Cardiac fibroblast (primary cell): ENCODE measurements at places on chromosomes 16 and 17.
A peak's percentile ranks its signal among the peaks of the same experiment; 100 is the strongest.

DNA sequence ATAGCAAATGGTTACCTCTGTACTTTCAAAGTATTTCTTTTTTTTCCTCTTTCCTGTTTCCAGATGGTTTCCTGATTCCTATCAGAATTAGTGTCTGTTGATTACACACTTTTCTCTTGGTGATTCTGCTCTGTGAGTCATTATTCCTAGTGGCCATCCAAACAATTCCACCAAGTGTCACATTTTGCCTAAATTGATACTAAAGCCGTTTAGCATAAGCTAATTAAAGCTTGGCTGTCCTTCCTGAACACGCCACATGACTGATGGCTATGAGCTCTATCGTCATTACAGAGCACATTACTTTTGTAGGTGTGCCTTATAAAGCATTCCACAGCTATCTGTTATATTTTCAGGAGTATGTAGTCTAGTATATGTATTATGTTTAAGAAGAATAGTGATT lies 671.2 kb downstream of the CDH8 start:
- no peak for DNase-seq

- DNase-seq, result no peak
These were observed 2.4 kb downstream of the RAD51C start for GRCh38 chr17:58694826-58695225.

DNA sequence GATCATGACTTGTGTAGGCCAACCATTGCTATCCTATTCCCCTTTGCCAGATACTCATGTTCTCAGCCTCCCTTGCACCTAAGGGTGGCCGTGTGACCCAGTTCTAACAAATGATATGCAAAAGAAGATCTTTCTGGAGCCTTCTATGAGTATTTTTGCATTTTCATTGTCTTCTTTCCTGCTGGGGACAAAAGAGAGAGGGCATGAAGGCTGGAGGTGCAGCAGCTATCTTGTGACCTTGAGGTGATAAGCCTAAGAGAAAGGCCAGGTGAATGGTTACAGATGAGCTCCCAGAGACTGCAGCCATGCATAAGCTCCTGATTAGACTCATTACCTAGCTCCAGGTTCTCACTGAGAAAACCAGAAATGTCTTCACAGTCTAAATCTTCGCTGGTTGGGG lies 38.8 kb upstream of the PRKCB start:
- no peak for DNase-seq

GRCh38 chr16:30875871-30876801 lies 17.7 kb downstream of the BCL7C start:
- peak; percentile 17 for DNase-seq

DNA sequence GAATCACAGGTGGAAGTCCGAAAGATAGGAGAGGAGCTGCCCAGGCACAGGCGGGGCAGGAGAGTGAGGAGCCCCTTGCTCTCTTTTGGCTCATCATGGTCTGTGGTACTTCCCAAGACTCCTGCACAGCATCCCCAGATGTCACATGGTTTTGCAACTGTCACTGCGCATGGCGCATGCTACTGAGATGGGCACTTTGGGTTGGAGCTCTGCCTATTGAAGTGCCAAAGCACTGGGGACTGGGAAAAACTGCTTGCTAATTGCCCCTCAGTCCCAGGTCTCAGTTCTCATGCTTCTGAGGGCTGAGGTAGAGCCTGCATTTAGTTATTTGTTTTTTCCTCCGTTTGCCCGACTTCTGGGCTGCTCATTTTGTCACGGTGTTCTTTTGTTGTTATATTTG lies 156.8 kb upstream of the CDH13 start:
- DNase-seq, result no peak

DNA sequence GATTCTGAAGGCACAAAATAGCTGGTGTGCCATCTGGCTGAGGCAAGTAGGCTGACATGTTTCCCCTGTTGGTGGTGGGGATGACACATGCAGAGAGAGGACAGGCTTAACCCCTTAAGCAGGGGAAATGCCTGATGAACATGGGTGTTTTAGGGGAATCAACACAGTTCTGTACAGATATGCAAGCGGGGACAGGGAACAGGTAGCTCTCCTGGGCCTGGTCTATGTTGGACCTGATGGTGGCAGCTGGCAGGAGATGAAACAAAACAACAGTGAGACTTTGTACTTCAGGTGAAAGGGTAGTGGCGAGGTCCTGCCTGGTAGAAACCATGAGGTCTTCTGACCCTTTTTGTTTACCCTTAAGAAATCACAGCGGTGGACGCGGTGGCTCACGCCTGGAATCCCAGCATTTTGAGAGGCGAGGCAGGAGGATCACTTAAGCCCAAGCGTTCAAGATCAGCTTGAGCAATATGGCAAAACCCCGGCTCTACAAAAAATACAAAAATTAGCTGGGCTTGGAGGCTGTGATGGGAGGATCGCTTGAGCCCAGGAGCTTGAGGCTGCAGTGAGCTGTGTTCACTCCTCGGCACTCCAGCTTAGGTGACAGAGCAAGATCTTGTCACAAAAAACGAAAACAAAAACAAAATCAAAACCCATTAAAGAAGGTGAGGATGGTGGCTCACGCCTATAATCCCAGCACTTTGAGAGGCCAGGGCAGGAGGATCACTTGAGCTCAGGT lies 10.5 kb downstream of the OR1F1 start:
- no peak for DNase-seq

DNA sequence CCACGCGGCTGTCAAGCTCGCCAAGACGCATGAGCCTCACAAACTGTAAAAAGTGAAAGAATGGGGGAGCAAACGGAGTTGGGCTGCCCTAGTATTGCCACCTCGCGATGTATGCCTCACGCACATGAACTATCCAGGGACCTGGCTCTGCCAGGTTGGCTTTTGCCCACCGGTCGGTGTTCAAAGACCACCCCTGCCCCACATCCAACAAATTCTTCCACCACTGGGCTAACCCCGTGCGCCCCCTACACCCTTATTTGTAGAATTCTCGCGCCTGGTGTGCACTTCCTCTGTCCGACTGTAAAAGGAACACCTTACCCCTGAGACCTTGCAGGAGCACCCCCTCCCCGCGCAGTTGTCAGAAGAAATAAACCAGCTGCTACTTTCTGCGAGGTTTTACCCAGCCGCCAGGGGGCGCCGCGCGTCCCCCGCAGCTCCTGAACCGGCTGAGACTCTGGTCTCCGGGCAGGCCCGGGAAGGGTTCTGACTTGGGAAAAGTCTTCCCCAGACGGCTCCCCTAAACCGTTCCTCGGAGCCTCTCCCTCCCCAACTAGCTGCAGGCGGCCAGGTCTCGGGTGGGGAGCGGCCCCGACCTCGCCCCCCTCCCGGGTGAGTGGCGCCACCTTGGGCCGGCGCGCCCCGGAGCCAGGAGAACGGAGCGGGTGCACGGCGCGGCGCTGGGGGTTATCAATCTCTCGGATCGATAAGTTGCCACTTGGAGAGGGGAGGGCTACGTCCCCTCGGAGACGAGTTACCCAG lies 1.7 kb upstream of the ZNF423 start:
- DNase-seq, result peak; percentile 69

- DNase-seq, result peak; percentile 27
These were observed 821 bp downstream of the SOCS7 start for GRCh38 chr17:38352245-38353085.

DNA sequence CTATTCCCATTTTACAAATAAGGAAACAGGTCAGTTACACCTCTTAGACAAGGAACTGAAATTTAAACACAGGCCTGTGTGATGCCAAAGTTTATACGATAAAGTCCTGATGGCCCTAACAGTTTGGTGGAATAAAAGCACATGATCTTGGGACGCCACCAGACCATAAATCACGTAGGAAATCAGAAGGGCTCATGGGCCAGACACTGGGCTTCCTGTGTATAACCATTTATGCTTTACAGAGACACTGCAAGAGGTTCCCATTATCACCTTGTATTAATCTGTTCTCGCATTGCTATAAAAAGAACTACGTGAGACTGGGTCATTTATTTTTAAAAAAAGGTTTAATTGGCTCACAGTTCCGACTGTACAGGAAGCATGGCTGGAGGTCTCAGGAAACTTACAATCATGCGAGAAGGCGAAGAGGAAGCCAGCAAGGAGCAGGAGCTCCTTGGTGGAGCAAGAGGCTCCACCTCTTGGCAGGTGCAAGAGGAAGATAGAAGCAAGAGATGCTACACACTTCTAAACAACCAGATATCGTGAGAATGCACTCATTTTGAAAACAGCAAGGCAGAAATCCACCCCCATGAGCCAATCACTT lies 124.0 kb upstream of the MON1B start:
- DNase-seq, result no peak

- peak; percentile 48 for DNase-seq
These were observed 26.5 kb upstream of the NF1 start for GRCh38 chr17:31068291-31068690.

GRCh38 chr17:50268026-50268425 lies 6.2 kb upstream of the TMEM92 start:
- DNase-seq, result no peak

- DNase-seq, result no peak
These were observed 57.8 kb upstream of the CIBAR2 start for GRCh38 chr16:85170066-85170491.

DNA sequence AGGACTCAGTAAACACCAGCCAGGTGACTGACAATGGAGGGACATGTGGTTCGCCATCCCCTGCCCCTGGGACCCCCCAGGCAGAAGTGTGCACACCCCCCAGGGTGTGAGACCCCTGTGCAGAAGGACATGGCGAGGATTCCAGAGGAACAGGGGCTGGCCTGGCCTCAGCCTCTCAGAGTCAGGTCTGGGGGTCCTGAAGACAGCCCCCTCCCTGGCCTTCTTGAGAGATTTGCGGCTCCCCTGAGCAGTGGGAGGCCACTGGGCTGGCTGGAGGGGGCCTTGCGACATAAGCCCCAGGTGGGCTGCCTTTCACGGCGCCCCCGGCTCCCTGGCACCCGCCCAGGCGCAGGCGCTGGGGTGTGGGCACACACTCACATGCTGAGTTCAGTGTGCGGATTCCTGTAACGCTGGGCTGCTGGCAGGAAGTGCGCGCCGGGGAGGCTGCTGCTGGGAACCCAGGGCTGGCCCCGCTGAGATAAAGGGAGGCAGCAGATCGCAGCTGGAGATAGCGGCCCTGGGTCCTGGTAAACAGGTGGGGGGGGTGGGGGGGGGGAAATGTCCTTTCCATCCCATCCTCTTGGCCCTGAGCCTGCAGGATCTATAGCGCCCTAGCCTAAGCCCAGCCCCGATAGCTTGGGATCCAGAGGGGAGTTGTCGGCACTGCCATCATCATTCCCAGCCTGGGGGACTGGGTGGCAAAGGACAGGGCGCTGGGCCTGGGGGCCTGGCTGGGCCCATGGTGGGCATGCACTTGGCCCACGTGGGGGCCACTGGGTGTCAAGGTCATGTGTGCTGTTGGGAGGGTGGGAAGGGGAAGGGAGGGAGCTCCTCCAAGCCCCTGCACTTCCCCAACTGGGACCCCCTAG lies 27.1 kb downstream of the TMEM235 start:
- DNase-seq, result peak; percentile 81

DNA sequence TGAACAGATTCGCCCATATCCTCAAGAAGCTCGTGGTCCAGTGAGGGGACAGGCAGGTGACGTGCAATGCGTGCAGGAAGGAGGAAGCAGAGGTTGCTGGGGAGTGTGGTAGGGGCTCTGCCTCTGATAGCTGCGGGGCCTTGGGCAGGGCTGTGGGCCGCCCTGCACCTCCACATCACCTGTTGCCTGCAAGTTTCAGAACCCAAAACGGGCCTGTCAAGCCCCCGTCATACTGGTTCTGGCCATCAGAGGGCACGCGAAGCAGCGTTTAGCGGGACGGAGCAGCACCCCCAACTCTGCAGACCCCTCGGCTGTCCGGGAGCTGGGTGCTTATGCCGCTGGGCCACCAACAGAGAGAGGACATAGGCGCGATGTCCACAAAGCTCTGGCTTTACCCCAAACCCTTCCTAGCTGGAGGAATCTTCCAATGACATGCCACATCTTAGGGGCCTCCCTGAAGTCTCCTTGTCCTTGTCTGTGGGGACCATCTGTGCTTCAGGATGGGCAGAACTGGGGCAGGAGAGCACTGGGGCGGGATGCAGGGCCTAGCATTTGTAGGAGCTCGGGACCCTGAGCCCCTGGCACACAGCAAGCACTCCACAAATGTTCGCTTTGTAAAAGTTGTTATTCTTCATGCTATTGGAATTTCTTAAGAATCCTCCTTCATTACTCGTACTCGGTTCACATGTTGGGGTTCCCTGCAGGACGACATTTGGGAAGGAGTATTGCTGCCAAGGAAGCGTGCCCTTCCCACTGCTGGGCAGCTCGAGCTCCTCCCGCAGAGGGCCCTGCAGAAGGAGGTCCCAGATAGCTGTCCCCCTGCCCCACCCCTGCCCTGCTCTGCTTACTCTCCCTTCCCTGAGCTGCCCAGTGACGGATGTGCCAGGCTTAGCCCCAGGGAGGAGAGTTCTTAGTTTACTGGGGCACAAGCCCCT lies 64.3 kb downstream of the CNGB1 start:
- peak; percentile 21 for DNase-seq

DNA sequence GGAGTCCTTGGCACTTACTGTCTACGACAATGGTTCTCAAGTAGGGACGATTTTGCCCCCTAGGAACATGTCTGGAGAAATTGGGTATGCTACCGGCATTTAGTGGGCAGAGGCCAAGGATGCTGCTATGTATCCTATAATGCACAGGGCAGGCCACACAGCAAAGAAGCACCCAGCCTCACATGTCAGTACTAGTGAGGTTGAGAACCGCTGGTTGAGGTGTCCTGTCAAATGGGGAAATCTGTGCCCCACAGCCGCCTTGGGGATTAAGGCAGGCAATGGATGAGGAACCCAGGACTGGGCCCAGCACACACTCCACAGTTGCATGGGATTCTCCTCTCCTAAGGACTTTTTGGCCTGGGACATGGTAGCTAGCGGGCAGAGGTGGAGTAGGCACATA lies 86.7 kb upstream of the TOB1 start:
- DNase-seq, result no peak

DNA sequence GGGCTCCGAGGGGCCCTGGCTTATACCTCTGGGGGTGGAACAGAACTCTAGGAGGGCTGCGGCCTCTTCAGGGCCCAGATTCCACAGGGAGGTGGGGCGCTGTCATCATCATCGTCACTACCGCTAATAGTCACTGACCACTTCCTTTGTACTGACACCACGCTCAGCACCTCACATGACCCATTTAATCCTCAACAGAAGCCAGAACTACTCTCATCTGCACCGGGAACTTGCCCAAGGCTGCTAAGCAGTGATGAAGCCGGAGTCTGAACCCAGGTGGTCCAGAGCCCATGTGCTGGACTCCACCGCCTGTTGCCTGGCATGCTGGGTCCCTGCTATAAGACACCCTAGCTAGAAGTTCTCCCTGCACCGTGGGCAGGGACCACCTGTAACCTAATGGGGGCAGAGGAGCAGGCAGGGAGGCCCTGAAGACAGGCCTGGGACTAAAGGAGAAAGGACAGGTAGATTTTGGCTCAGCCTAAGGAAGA lies 12.0 kb downstream of the UNC13D start:
- DNase-seq, result peak; percentile 74

GRCh38 chr17:29906969-29907368 lies 23.1 kb downstream of the SSH2 start:
- no peak for DNase-seq

- DNase-seq, result no peak
These were observed 265.1 kb downstream of the WWOX start for GRCh38 chr16:78364556-78364880.

DNA sequence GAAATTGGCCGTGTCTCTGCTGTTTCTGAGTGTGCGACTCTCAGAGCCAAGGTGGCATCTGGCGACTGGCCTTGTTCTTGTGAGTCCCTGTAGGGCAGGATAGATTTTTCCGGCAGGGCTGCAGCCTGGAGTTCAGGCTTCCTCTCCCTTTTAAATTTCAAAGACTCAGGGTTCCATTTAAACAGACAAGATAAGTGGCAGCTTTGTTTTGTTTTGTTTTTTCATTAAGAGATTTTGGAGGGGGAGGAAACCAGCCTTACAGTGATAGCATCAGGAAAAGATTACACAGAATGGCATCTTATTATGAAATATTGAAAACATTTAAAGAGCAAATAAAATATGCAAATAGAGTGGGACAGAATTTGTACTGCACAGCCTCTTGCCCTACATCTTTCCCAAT lies 151.3 kb downstream of the RPTOR start:
- DNase-seq, result no peak
